GM23338 (cell line): ENCODE measurements at places on chromosomes 3 and 15. TPM values are rescaled to one million over a fixed set of nuclear protein-coding genes. Genes with fewer than 3 reads are reported as not detected.

DNA sequence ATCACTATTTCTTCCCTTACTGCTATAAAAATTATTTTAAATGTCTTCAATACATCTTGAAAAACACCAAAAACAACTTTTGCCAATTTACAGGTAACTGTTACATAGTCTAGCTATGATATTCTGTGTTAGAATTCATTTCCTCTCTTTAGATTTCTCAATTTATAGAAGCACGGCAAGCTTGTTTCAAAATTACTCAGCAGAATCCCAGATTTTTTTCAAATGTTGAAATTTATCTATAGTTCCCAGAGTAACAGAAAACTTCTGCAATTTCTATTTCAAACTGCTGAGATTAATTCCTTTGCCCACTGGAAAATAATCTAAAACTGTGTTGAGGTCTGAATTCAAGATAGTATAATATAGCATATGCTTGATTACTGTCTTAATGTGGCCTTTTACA is 41.2 kb downstream of the CCPG1 start:
- DNase-seq: no peak

Gene ARHGEF26
- total RNA-seq: 16.9 and 17.3 TPM in 2 replicates

DNA sequence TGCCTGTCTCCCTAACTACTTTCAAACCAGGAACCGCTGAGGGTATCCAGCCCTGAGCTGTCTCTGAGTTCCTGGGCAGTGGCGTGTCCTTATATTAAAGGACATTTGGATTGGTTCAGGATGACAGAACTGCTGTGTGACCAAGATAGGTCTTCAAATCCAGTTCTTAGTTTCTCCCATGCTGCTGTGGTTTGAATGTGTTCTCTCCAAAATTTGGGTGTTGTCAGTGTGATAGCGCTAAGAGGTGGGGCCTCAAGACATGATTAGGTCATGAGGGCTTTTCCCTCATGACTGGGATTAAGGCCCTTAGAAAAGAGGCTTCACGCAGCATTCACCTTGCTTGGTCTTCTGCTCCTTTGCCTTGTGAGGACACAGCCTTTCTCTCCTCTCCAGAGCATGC is 376.5 kb upstream of the TPM1 start:
- DNase-seq: no peak

Gene KBTBD12
- 0.23 and 0.69 TPM in 2 replicates for total RNA-seq

Gene POLQ
- total RNA-seq: 14.7 and 20.6 TPM in 2 replicates

Gene C2CD4B
- 1.3 and 1.5 TPM in 2 replicates for total RNA-seq

Gene CCR9
- total RNA-seq: not detected in 2 replicates

GRCh38 chr15:67244971-67245478 is 9.4 kb downstream of the AAGAB start:
- no peak for DNase-seq

DNA sequence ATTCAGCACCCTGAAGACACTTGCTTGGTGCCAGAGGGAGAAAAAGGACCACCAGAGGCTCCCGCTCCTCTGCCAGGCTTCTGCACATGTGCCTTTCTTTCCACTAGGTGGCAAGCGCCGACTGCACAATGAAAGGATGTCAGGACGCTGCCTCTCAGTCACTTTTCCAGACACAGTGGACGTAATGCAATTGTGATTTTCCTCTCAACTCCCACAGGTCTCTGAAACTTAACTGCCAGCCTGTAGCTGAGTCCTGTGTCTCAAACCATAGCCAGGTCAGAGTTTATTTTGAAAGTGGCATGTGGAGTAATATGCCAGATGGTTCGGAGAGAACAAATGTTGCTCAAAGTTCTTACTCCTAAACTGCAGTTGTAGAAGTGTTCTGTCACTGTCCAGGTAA is 162.9 kb downstream of the ITPR1 start:
- DNase-seq: peak; percentile 91

DNA sequence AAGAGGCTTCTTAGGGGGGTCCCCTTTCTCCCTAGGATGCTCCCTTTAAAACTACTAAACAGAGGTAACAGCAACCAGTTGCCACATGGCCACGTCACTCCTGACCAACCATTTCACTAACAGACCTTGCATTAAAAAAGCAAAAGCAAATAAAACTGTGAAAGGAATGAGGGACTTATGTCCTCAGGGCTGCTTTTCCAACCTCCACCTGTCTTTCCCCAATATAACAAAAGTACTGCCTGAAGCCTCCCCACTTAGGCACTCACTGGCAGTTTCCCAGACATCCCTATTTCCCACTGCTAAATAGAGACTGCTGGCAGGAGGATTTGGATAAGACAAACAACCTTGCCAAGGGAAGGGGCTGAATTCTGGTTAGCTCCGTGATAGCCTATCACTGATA is 130.3 kb downstream of the ATP8B4 start:
- no peak for DNase-seq

GRCh38 chr3:125374501-125374995 is 577 bp downstream of the ZNF148 start:
- peak; percentile 83 for DNase-seq

- DNase-seq: peak; percentile 88
These were observed 3.5 kb downstream of the DUSP7 start for GRCh38 chr3:52052831-52053306.

DNA sequence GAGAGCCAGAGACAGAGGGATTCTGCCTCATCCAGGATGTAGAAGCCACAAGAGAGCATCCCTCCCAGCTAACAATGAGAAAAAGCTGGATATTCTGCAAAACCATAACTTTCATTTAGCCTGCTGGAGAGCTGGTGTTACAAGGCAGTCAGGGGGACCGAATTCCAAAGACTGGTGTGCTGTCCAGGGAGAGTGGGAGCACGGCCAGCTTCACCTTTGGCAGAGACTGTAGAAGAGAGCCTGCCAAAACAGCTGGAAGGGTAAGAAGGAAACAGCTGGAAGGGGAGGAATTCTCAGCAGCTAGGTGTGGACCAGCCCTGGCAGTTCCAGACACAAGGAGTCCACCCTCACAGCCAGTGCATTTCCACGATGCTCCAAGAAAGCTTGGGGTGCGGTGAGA is 109.9 kb upstream of the LINGO1 start:
- DNase-seq: no peak

Gene ROPN1
- 0.27 TPM in 1 of 2 replicates, not detected in the other for total RNA-seq

Gene LDHAL6B
- not detected in 2 replicates for total RNA-seq

GRCh38 chr15:67832897-67833709 is 6.7 kb downstream of the RNU6-1 start:
- DNase-seq: peak; percentile 84

Gene PPCDC
- 40.2 and 42.8 TPM in 2 replicates for total RNA-seq

Gene EIF1B
- total RNA-seq: 24.4 and 37.6 TPM in 2 replicates

- no peak for DNase-seq
These were observed 9.1 kb upstream of the TIPARP start for GRCh38 chr3:156665291-156665690.

Gene ZBED2
- not detected in 2 replicates for total RNA-seq

Gene SLC35A5
- total RNA-seq: 40.4 and 56.4 TPM in 2 replicates

Gene ANKUB1
- total RNA-seq: not detected in 2 replicates

Gene KCTD6
- total RNA-seq: 22.8 and 28.3 TPM in 2 replicates

Gene CXCR6
- total RNA-seq: not detected in 2 replicates

Gene C3orf85
- not detected in 2 replicates for total RNA-seq

Gene MITF
- 1.9 and 4.2 TPM in 2 replicates for total RNA-seq

DNA sequence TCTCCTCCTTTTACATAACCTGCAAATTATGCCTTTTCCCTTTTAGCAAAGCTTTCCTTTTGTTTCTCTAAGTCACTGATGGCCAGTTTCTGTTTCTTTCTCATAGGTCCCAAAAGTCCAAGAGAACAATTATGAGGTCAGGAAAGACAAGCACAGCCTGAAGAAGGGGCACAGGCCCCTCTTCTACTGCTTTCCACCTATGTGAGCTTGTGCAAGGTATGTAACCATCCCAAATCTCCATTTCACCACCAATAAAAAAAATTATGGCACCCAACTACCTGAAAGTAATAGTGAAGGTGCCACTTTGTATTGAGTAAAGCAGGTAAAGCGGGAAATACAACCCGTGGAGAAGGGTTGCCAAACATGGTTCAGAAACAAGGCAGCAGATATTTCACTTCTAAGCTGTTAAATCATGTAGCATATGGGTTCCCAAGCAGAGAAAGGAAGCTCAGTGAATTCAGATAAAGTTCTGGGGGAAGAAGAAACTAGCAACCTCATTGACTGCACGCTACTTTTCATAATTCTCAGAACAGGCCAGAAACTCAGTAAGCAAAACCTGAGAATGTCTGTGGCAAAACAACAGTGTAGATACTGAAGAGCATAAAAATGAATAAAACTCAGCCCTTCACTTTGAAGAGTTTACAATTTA is 4.2 kb downstream of the PLOD2 start:
- DNase-seq: no peak

Gene CCR4
- 0.35 and 0.39 TPM in 2 replicates for total RNA-seq

Gene ITIH1
- total RNA-seq: not detected in 2 replicates

DNA sequence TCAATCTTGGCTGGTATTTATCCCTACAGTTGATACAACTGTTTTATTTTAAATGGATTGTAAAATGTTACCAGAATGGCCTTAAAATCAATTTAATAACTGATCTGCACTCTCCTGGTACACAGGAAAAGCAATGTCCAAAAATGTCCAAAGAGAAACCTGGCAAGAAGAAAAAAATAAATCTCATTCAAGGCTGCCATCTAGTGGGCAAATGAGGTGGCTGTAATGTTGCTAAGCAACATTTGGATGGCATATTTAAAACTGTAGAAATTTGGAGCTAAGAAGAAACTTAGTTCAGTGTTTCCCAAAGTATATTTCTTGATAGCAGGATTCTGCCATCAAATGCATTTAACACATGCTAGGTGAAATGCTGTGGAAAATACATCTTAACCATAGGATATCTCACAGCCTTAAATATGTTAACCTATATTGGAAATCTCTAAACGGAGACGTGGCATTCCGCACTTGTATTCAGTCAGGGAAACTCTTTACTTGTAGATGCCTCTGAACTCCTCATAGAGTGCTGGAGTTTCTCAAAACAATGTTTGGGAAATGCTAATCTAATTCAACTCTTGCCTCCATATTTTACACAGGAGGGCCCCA is 216.8 kb downstream of the ERC2 start:
- peak; percentile 70 for DNase-seq

GRCh38 chr3:42750834-42751233 is 22.2 kb downstream of the CCDC13 start:
- no peak for DNase-seq

DNA sequence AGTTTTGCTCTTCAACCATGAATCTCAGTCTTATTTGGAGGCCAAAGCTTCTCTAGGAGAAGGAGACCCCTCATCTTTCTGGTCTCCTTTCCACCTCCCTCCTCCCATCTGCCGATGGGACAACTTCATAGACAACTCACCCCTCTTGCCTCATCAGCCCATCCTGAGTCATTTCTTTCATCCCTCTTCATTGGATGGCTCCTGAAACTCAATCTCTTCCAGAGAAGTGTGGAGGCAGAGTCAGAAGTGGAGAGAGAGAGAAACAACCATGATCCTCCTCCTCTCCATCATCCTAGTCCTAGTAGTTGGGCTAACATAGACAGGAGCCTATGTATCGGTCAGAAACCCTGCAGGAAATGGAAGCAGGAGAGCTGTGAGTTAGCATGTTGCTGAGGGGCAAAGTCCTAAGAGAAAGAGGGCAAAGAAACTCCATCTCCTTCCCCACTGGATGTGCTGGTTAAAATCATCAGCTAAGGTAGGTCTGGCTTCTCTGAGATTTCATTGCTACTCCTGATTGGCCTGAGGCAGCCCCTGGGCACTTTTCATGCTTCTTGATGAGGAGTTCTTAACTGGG is 21.3 kb upstream of the HCN4 start:
- no peak for DNase-seq

DNA sequence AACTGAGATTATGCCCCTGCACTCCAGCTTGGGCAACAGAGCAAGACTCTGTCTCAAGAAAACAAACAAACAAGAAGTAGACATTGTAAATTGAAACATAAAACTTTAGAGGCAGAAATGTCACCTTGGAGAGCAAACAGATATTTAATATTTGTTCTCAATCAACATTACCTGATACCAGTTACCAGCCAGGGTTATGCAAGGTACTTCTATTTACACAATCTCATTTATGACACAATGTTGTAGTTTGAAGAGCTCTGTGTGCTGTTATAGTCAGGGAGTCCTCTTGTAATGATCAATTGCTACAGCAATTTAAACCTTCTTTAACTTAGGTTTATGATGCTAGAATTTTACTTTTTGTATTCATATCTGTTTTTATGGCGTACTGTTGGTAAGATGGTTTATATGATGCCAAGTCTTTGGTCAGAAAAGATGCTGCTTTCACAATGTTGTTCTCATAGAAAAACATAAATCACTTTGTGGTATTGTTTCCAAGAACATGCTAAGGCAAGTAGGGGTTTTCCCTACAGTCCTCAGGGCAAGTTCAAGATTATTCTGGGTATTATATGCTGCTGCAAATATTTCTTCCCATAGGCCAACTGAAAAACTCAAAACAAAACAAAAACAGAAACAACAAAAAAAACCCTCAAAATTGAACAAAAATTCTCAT is 173.5 kb downstream of the TNIK start:
- DNase-seq: no peak

GRCh38 chr3:60555686-60556354 is 695.4 kb downstream of the FHIT start:
- DNase-seq: peak; percentile 48

Gene MYL3
- total RNA-seq: not detected in 2 replicates

Gene DUOX1
- total RNA-seq: 0.69 and 2.1 TPM in 2 replicates

GRCh38 chr3:51706788-51707731 is at the start of gene GRM2:
Gene GRM2 (plus strand): TSS chr3:51707068. CDS start chr3:51708984, 1,916 bp downstream.
- peak; percentile 98 for DNase-seq

Gene GHSR
- not detected in 2 replicates for total RNA-seq

GRCh38 chr3:129001806-129002572 is 885 bp downstream of the EFCC1 start:
- DNase-seq: peak; percentile 73

DNA sequence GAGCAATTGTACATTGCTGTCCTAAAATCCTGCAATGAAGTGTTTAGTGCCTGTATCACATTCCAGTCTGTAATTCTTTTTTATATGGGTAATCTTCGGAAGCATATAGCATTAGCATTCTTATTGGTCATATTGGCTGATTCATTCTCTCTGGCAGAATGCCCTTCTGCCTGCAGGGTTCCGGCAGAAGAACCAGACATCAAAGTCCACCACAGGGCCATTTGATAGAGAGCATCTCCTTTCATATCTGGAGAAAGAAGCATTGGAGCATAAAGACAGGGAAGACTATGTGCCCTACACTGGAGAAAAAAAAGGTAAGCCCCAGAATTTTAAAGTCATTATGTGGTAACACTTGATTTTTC is 39.6 kb downstream of the TMOD3 start:
- DNase-seq: no peak

DNA sequence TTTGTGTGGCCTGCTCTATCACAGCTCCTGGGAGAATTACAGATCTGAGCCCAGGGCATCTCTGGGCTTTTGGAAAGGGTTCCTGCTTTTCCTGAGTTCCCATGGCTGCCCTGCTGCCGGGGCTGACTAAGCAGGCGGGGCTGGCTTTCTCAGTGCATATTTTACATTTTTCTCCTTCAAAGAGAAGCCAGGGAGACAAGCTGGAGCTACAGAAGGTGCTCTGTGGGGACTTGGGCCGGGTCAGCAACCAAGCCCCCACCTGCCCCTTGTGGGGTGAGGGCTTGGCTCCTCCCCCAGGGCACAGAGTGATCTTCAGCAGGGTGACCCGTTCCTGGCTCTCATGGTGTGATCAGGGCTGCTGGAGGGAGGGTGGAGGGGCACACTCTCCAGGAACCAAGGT is 17.4 kb downstream of the ABTB1 start:
- DNase-seq: no peak

- no peak for DNase-seq
These were observed 29.8 kb upstream of the FAH start for GRCh38 chr15:80123034-80123433.

- no peak for DNase-seq
These were observed 314.2 kb downstream of the ROBO1 start for GRCh38 chr3:79453600-79453999.
